Activated CD4-positive, alpha-beta T cell treated with anti-CD3 and anti-CD28 coated beads, Interleukin-2, amount 10 ng/mL, durations not matched to agents 24 days and 14 days (primary cell): ENCODE measurements at places on chromosomes 4 and X.

DNA sequence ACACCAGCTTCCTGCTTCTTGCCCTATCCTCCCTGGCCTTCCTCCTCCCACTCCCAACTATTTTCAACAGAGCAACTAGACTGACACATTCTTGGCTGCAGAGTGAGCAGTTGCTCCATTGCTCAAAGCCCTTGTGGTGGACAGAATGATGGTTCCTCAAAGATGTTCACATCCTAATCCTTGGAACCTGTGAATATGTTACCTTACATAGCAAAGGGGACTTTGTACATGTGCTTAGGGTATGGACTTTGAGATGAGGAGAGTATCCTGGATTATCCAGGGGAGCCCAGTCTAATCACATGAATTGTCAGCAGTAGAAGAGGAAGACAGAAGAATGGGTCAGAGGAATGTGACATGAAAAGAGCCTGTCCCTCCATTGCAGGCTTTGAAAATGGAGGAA is 24.9 kb upstream of the HOPX start:
- no peak overlapping the region for H3K27ac ChIP-seq
- no peak overlapping the region for H3K4me3 ChIP-seq

- H3K4me1 ChIP-seq = no peaks in the 10 kb centered on the region
- H3K36me3 ChIP-seq = no peaks in the 10 kb centered on the region
- no peak overlapping the region for H3K27ac ChIP-seq
These were observed 163.6 kb downstream of the FBXO8 start for GRCh38 chr4:174119830-174120229.

GRCh38 chr4:96146686-96147085 is 306.8 kb downstream of the PDHA2 start:
- no peaks in the 10 kb centered on the region for H3K27me3 ChIP-seq
- H3K36me3 ChIP-seq = no peaks in the 10 kb centered on the region
- no peak overlapping the region for H3K4me3 ChIP-seq
- no peak for DNase-seq

DNA sequence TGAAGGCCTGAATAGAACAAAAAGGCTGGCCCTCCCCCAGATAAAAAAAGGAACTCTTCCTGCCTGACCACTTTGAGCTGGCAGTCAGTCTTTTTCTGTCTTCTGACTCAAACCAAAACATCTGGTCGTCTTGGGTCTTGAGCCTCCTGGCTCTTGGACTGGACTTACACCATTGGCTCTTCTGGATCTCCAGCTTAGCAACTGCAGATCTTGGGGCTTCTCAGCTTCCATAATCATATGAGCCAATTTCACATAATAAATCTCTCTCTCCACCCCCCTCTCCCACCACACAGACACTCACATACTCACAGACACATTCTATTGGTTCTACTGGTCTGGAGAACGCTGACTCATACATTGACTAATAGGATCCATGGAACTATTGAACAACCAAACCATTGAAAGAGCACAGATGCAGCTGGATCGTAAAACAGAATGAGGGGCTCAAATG is 15.6 kb upstream of the CWH43 start:
- H3K4me3 ChIP-seq = no peak overlapping the region
- DNase-seq = no peak
- peaks cover 2% of the 10 kb centered on the region for H3K27me3 ChIP-seq
- no peaks in the 10 kb centered on the region for H3K4me1 ChIP-seq
- no peak overlapping the region for H3K27ac ChIP-seq
- H3K36me3 ChIP-seq = no peaks in the 10 kb centered on the region

- peaks cover 29% of the 10 kb centered on the region for H3K36me3 ChIP-seq
- H3K27me3 ChIP-seq = no peaks in the 10 kb centered on the region
- H3K27ac ChIP-seq = no peak overlapping the region
- H3K4me1 ChIP-seq = no peaks in the 10 kb centered on the region
- no peak for DNase-seq
- no peak overlapping the region for H3K4me3 ChIP-seq
These were observed 133.1 kb downstream of the ARAP2 start for GRCh38 chr4:36111172-36111571.

GRCh38 chr4:183763990-183764754 is 105.1 kb downstream of the TRAPPC11 start:
- H3K27me3 ChIP-seq = peaks cover 10% of the 10 kb centered on the region
- H3K27ac ChIP-seq = no peak overlapping the region
- no peaks in the 10 kb centered on the region for H3K4me1 ChIP-seq
- DNase-seq = no peak
- no peak overlapping the region for H3K4me3 ChIP-seq
- H3K36me3 ChIP-seq = no peaks in the 10 kb centered on the region

DNA sequence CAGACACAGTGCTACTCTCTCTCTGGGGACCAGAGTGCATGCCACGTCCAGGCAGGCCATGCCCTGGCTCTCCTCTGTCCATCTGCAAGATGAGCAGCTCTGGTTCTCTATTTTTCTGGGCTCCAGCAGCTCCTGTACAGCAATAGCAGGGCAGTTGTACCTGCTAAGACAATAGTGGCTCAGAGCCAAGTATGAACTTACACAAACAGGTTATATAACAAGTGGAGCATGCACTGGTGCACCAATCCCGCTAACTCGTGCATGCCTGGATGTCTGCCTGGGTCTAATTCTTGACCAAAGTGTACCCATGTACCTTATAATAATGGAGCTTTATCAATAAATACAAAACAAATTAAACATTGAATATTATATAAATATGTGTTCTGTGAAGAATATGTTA is 392.3 kb downstream of the CENPC start:
- H3K36me3 ChIP-seq = no peaks in the 10 kb centered on the region
- no peak overlapping the region for H3K4me3 ChIP-seq
- DNase-seq = no peak
- no peaks in the 10 kb centered on the region for H3K4me1 ChIP-seq

DNA sequence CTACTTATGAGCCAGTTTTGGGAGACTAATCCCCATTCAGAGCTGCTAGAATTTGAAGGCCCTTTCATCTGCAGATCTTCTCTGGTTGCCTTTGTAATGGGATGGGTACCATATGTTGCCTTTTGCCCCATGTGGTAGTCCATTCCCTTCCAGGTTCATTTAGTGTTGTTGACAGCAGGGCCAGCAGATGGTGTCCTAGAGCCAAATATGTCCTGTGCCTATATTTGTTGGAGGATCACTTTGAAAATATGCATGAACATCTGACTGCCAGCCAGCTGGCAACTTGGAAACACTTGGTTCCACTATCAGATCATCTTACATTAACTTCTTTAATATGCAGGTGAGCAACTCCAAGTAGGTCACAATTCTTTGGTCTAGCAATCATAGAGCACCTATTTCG is 30.4 kb downstream of the CFAP299 start:
- no peak overlapping the region for H3K4me3 ChIP-seq
- no peak overlapping the region for H3K27ac ChIP-seq
- peaks cover 3% of the 10 kb centered on the region for H3K27me3 ChIP-seq
- H3K4me1 ChIP-seq = no peaks in the 10 kb centered on the region

DNA sequence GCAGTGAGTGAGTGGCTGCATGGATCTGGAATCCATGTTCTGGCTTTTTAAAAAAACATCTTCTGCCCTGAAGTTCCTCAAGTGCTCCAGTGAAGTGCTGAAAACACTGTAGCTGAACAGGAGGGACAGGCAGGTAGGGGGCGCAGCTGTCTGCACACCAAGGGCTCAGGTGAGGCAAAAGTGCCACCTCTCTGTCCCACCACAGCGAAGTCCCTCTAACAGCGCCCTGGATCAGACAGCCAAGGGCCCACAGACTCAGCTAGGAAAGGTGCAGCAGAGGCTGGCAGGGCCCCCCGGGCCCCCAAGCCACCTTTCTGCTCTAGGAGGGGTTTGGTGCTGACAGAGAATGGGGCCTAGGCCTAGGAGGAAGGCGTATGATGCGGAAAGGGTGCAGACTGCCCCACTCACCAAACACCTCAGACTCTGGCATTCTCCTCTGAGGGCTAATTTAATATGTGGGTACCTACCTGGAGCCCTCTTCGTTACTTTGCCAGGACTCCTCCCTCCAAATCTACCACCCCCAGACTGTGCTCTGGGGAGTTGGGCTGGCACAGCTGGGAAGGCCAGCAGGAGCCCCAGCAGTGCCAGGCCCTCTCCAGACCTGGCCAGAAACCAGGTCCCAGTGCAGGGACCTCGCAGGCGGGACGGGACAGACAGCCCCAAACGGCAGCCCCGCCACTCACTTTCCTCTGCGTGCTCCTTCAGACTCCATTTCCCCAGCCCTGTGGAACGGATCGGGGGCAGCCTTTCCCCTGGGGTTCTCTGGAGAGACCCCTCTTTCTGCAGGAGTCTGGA is 73.7 kb downstream of the ENPP6 start:
- H3K27ac ChIP-seq = no peak overlapping the region
- no peaks in the 10 kb centered on the region for H3K36me3 ChIP-seq
- no peak overlapping the region for H3K4me3 ChIP-seq
- H3K4me1 ChIP-seq = peaks cover 11% of the 10 kb centered on the region
- peak; percentile 54 for DNase-seq
- H3K27me3 ChIP-seq = no peaks in the 10 kb centered on the region

GRCh38 chr4:110155654-110156053 is 42.8 kb downstream of the ELOVL6 start:
- H3K27ac ChIP-seq = no peak overlapping the region
- H3K36me3 ChIP-seq = peaks cover 5% of the 10 kb centered on the region
- H3K4me3 ChIP-seq = no peak overlapping the region
- no peaks in the 10 kb centered on the region for H3K27me3 ChIP-seq
- peaks cover 14% of the 10 kb centered on the region for H3K4me1 ChIP-seq

GRCh38 chr4:27791640-27792039 is 931.0 kb downstream of the STIM2 start:
- no peaks in the 10 kb centered on the region for H3K4me1 ChIP-seq
- H3K27ac ChIP-seq = no peak overlapping the region
- DNase-seq = no peak
- H3K36me3 ChIP-seq = no peaks in the 10 kb centered on the region
- H3K4me3 ChIP-seq = no peak overlapping the region

- no peaks in the 10 kb centered on the region for H3K4me1 ChIP-seq
- H3K27me3 ChIP-seq = peaks cover 2% of the 10 kb centered on the region
- H3K4me3 ChIP-seq = no peak within 1 kb of the TSS
- no peak within 1 kb of the TSS for H3K27ac ChIP-seq
These were observed at the start of gene GRXCR1 for GRCh38 chr4:42892413-42892812. TSS of gene GRXCR1 (plus strand) at chr4:42892713. CDS start at chr4:42893267, 554 bp downstream.

DNA sequence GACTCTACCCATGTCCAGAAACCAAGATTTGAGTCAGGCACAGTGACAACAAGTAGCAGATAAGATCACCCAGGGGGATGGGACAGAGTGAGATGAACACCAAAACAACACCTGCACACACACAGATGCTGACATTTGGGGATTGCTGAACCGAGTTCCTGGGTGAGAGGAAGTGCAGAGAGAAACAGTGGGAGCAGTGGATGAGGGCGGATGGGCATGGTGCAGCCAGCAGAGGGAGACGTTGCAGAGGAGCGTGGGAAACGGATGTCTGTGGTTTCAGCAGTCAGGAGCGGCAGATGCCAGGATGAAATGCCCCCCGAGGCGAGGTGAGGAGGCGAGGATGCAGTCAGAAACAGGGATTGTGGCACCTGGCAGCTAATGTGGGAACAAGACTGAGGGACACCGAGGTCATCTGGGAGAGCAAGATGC is 78.6 kb upstream of the STS start:
- H3K4me3 ChIP-seq = peak overlapping the region; percentile 7
- peaks cover 5% of the 10 kb centered on the region for H3K36me3 ChIP-seq
- DNase-seq = peak; percentile 64

GRCh38 chrX:47518144-47518543 is 35.1 kb upstream of the ZNF41 start:
- no peaks in the 10 kb centered on the region for H3K36me3 ChIP-seq
- no peak for DNase-seq
- no peak overlapping the region for H3K27ac ChIP-seq
- H3K4me1 ChIP-seq = peaks cover 13% of the 10 kb centered on the region
- H3K4me3 ChIP-seq = no peak overlapping the region
- H3K27me3 ChIP-seq = peaks cover 5% of the 10 kb centered on the region

DNA sequence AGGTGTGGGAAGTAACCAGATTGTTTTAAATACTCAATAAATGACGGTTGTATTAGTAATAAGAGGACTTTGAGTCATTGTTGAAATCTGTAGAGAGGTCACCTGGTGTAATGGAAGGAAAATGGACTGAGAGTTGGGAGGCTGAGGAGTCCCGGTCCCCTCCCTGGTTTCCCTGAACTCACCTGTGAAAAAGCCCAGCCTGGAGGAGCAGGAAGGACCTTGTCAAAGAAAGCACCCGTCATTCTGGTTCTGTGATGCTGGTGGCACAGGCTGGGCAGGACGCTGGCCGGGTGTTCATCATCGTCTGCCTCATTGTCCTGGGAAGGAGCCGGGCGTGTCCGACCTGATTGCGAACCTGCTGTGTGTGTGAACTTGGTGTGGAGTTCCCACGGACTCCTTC is 70.8 kb downstream of the SORCS2 start:
- no peak overlapping the region for H3K27ac ChIP-seq
- H3K27me3 ChIP-seq = no peaks in the 10 kb centered on the region
- no peak overlapping the region for H3K4me3 ChIP-seq
- no peak for DNase-seq

DNA sequence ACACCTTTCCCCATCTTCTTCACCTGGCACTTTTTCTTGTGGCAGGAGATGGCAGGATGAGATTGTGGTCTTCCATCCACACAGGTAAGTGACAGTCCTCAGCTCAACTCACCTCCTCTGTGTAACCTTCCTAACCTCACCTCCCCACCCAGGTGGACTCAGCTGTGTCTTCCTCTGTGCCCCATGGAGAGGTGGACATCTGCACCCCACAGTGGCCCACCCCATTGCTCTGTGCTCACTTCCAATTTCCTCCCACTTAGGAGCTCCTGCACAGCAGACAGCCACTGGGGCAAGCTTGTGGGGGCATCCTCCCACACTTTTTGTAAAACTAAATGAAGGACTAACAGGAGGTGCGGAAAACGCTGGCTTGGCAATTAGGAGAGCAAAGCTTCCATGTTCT is 61.6 kb downstream of the MSX1 start:
- no peaks in the 10 kb centered on the region for H3K4me1 ChIP-seq
- no peak for DNase-seq
- no peaks in the 10 kb centered on the region for H3K36me3 ChIP-seq
- no peak overlapping the region for H3K4me3 ChIP-seq

DNA sequence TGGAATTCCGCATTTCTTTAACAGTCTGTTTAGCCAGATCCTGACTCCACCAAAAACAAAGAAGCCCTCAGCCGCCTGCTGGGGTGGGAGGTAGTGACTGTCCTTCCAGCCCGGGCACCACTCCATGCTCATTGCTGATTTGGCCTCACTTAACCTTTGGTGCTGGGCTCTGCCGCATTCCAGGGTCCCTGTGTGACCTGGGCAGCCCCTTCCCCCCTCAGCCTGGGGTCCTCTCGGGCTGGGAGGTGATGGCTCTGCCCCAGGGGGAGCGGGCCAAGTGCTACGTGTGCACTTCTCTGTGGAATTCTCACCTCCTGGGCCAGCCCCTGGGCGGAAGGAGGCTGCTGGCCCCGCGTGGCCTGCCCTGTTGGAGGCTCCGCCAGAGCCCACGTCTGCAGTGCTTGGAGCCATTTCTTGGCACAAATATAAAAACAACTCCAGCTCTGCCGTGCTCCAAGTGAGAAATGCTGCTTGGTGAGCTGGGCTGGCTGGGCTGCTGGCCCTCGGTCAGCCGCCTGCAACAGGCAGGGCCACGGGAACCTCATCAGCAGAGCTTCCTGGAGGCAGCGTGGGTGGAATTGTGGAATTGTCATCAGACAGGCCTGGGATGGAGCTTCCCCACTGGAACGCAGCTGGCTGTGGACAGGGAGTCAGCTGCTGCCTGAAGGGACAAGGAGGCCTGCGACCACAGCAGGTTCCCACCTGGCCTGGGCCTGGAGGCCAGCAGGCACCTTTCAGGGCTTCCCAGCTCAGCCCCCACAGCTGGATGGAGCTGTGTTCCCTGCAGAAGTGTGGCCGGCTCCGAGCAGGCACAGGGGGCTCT is 66.0 kb downstream of the TRMT44 start:
- no peak overlapping the region for H3K4me3 ChIP-seq
- DNase-seq = no peak
- H3K27me3 ChIP-seq = no peaks in the 10 kb centered on the region
- H3K27ac ChIP-seq = no peak overlapping the region
- H3K36me3 ChIP-seq = no peaks in the 10 kb centered on the region

GRCh38 chr4:40199999-40200874 is 3.4 kb downstream of the RHOH start:
- H3K36me3 ChIP-seq = peaks cover 57% of the 10 kb centered on the region
- H3K4me1 ChIP-seq = peaks cover 44% of the 10 kb centered on the region
- DNase-seq = peak; percentile 93
